ENCODE measurements at places on chromosomes 6 and 20.

DNA sequence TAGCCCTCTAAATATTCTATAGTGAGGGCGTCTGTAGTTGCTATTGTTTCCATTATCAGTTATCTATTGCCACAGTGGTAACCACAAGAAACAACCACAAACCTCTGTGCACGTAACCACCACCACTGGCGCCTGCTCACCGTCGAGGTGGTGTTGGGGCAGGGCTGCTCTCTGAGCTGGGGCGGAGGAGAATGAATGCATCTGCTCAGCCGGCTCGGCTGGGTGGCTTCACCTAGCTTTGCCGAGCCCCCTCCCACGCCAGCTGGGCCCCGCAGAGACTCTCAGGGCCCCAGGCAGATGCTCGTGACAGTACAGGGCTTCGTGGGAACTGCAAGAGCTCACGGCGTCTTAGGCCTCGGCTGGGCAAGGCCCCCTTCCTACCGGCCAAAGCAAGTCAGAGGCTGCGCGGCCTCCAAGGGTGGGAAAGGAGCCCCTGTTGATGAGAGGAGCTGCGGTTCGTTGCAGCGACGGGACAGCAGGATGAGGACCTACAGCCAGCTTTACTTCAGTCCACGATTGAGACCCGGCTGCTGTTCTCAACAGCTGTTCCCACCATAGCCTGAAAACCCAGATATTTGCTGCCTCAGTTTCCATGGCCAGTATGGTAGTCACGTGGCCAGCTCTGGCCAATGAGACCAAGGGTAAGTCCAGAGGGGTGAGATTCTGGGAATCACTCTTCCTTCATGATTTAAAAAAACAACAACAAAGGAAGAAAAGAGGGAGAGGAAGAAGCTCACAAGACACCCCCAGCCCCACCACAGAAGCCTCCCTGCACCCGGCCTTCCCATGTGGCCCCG, 120.2 kb upstream of the AFDN start:
- no peak for DNase-seq

DNA sequence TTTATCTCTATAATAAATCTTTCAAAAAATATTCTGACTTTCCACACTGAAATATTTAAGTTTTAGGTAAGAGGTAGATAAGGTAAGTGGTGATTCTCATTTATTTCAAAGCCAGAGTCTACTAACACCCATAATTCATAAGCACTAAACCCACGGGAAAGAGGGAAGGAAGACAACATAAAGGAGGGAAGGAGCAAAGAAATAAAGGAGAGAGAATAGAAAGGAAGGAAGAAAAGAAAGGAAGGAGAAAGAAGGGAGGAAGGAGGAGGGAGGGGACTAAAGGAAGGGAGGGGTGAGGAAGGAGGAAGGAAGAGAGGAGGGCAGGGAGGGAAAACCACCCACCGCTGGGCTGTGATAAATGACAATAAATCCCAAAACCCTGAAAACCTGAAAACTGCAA, 25.2 kb downstream of the MAP3K5 start:
- no peak for DNase-seq

- DNase-seq: no peak
These were observed 248.8 kb downstream of the TAF4 start for GRCh38 chr20:61816606-61817460.

GRCh38 chr6:147643341-147644200, 135.1 kb downstream of the SAMD5 start:
- no peak for DNase-seq

- no peak for DNase-seq
These were observed 13.6 kb downstream of the COL9A1 start for GRCh38 chr6:70289299-70289698.

DNA sequence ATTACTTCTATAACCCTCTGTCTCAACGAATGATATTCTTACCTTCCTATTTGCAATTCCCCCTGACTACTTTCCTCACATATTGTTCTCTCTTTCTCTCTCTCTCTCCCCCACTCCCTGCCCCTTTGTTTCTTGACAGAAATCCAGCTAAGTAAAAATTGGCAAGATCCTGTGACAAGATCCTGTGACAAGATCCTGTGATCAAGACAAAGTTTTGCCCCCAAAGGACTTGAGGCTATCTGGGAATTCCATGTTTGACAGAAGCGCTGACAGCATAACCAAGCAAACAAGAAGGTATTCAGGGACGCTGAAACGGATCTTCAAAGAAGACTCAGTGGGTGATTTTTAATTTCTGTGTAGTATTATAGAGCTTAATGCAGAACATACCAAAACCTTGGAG, 5.5 kb upstream of the HBS1L start:
- no peak for DNase-seq

GRCh38 chr6:34056305-34057108, 89.4 kb downstream of the GRM4 start:
- no peak for DNase-seq

GRCh38 chr20:21900431-21900830, 195.0 kb downstream of the PAX1 start:
- no peak for DNase-seq

DNA sequence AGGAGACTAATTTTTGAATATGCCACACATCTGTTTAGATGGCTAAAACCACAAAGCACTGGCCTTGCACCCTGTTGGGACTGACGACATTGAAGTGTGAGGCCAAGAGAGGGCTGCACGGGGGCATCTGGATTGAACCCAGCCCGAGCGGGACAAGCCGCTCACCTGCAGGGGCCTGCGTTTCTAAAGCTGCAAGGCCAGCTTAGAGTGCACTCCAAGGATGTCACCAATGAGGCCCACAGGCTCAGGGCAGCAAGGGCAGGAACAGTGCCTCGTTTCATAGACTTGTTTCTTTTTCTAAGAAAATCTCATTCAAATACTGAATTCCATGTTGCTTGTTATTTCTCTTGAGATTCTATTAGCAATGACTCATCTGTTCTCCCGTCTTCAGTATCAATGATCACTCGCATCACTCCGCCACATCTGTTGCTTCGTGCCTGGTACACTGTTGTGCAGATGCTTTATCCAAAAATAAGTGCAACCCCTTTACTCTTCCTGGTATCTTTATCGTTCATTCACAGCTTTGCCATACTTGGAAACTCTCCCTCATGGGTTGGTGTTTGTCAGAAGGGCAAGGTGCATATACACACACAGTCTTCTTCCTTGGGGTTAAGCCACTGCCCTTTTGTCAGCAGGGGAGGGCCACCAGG, 120.1 kb downstream of the IRF4 start:
- DNase-seq: no peak

DNA sequence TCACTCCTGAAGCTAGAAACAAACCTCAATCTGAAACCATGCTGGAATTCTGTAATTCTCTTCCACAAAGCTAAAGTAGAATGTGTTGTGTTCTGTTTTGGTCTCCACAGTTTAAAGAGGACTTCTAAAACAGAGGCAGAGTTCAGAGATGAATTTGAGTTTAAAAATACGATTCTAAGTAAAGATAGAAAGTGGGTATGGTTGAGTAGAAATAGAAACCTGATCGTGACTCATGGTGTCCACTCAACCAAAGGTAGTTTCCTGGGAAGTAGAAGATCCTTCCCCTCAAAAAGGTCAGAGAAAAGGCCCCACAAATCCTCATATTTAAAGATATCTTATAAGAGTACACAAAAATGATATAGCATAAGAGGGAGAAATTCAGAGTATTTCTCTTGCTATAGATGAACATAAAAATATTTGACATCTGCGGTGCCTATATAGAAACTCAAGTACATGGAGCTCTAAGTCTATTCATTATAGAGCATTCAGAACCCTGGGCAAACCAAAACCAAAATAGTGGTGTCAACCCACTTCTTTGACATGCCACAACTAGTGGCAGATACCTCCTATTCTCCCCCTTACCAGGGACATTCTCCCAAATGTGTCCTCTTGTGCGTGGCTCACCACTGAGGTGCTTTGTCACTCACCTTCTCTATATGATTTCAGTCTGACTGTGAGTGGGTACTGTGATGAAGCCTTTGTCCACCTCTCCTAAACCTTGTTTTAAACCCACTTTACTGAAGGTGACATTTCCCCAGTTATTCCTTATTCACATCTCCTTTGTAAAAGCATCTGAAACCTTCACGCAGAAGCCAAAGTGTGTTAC, 84.5 kb downstream of the PLCB1 start:
- no peak for DNase-seq

DNA sequence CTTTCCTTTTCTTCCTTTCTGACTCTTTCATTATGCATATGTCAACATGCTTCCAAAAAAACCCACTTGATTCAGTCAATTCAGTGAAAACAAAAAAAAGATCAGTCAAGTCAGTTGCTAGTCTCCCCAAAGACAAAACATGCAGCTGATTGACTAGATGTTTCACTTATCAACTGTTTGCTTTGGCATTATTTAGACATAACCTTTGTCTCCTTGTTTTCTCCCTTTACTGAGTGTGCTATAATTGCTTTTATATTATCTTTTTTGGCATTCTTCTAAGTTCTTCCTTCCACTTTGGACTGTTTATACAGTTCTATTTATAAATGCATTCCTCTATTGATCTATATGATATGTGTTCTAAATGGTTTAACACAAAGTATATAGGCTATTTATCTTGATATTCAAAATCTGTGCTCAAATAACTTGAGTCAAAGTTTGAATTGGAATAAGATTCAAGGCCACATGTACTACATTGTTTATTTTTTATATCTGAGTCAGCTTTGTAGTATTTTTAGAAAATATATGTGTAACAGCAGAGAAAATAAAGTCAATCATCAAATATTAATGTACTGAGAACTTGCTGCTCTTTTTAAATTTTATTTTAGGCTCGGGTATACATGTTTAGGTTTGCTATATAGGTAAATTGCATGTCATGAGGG, 260.5 kb downstream of the CENPW start:
- DNase-seq: no peak

GRCh38 chr20:64160526-64161355, 3.5 kb upstream of the MYT1 start:
- DNase-seq: no peak

- DNase-seq: no peak
These were observed 164.5 kb upstream of the HDAC2 start for GRCh38 chr6:114135363-114135971.

DNA sequence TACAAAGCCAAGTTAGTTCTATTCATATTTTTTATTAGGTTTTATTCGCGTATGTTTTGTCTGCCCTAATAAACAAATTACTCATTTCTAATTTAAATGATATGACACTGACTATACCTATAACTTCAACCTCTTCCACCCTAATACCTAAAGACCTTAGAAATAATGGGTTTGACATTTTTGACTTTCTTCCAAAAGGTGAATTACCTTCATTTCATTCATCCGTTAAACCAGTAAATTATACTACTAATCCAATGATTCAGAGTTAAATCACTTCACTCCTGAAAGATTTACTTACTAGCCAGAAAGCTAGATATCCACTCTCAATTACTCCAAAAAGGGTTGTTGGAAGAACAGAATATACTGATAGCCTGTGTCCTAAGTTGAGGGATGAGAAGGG, 5.2 kb downstream of the MRPS10 start:
- DNase-seq: no peak

DNA sequence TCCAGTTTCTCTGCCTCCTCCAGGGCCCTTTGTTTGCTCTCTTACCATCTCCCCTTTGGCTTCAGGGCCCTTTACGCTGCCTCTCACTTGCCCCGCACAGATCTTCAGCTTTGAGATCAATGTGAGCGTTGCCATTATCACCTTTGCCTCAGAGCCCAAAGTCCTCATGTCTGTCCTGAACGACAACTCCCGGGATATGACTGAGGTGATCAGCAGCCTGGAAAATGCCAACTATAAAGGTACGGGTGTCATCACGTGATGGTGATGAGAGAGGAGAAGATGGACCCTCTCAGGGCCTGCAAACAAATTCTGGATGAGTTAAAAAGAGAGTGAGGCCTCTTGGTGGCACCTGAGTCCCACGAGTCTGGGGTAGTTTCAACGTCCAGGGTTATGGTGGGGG, 8.3 kb downstream of the C2 start:
- DNase-seq: no peak

DNA sequence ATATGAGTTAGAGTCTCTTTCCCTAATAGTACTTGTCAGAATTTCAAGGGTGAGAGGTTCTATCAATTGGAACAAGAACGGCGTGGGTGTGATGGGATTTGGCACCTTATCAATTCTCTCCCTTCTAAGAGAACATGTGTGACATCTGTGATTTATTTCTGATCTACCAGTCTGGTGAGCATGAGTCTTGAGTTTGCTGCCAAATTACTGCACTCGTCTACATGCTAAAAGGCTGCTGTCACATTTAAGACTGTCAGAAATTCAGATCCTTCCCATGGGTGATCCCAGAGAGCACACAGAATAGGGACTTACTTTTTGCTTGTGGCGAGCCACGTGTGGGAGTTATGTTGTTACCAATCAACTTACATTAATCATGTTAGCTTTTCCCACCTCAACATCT, 370.2 kb upstream of the SASH1 start:
- no peak for DNase-seq

- no peak for DNase-seq
These were observed 86.9 kb downstream of the LYRM4 start for GRCh38 chr6:5173810-5174209.

DNA sequence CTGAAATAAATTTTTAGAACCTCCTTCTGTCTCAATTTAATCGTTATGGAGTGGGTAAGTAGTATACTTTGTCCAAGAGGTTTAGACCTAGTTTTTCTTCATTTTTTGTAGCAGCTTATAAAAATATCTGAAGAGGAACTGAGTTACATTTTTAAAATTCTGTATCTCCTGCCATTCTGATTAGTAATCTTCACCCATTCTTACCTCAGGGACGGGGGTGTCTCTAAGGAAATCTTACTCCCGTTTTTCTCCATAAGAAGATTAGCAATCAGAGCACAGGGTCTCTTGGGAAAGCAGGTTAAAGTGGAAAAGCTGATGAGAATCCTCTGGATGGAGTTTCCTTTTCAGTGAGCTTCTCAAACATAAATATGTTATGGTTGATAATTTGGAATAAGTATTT, 259.3 kb upstream of the FAM83B start:
- DNase-seq: no peak

DNA sequence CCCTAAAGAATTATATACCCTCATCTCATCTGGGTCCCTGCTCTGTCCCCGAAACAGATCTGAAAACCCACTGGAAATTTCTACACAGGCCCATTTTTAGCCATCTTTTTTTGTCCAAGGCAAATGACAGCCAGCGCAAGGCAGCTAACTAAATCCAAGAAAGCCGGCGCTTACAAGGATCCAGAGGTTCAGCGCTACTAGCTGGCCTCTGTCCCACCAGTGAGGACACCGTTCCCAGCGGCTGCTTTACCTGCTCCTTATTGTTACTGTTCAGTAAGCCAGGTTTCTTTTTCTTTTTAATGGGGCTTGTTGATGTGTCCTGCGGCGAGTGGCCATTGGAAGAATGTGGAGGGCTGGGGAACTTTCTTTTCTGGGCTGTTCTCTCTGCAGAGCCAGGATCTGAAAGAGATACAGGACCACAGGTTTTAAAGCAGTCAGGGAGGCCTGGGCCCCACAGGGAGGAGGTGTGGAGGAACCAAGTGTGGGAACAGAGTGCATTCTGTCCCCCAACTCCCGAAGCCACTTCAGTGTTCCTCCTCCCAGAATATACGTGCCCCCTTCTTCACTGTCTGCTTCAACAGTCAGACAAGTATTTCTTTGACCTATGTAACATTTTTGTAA, 46.6 kb downstream of the ZMYND8 start:
- DNase-seq: no peak

- DNase-seq: no peak
These were observed 401.0 kb downstream of the PAX1 start for GRCh38 chr20:22106308-22106938.

GRCh38 chr6:25431975-25432307, 152.8 kb downstream of the CARMIL1 start:
- DNase-seq: no peak

GRCh38 chr20:48843057-48843806, 15.4 kb upstream of the PREX1 start:
- DNase-seq: no peak

Measured in NCI-H2227 treated with DMSO at 0.1 percent for 48 hours (cell line).